ENCODE measurements at places on chromosomes 7 and 10. TPM values are rescaled to one million over a fixed set of nuclear protein-coding genes. Genes with fewer than 3 reads are reported as not detected.
A peak's percentile ranks its signal among the peaks of the same experiment; 100 is the strongest.

Gene NPFFR1
- not detected for total RNA-seq

Gene CC2D2B
- total RNA-seq, result 0.48 TPM

Gene SAMD9L
- 107 TPM for total RNA-seq

DNA sequence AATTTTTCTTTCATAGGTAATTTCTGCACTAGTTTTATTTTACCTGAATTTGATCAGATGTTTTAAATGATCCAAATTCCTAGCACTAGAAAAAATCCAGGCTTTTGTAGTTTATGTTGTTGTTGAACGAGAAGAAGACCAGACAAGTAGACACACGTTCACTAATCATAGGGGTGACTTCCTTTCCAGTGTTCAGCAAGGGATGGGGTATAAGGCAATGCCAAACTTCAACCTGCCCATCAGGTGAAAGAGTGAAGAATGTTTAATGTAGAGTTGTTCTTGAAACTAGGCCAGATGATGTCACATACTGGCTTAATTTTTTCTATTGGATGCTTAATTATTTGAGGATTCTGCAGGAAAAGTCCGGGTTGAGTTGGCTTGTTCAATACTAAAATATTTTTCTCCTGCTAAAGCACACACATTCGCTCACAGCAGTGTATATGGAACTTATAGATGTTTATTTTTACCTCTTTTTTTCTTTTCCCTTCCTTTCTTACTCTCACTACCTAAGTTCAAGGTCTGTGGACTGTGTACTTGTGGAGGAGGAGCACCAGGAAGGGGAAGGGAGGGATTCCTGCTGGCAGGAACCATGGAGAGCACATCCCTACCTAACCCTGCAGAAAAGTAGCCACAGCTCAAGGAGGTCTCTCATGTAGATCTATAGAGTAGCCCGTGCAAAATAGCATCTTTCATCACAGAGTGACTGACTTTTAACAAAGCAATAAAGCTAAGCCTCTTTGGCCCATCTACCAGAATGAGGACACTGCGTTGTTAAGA lies 23.1 kb upstream of the AKR1E2 start:
- H3K27me3 ChIP-seq, result peaks cover 14% of the 10 kb centered on the region
- no peaks in the 10 kb centered on the region for H3K36me3 ChIP-seq
- no peaks in the 10 kb centered on the region for H3K4me1 ChIP-seq
- no peak overlapping the region for H3K4me3 ChIP-seq

DNA sequence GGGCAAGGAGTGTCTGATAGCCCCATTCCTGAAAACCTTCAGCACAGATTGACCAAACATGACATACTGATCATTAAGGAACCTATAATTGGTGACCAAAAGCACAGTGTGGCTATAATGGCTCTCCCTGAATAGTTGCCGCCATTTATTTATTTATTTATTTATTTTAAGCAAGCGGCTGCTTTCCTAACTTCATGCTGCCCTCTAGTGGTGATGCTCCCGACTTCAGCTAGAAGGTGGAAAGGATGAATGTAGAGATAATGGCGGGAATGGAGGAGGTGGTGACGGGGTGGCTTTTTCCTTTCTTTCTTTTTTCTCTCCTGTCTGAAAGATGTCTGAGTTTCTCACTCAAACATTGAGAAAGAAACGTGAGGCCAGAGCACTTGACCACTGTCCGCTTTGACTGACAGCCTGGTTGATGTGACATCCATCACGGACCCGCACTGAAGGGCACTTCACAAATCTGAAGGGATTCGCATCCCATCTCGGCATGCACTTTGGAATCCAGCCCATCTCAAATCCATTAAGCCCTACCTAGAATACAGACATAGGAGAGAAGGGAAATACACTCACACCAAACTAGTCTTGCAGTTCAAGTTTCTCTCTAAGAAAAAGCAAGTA lies 1090.1 kb downstream of the KCNMA1 start:
- H3K27ac ChIP-seq, result no peak overlapping the region
- no peak overlapping the region for H3K4me3 ChIP-seq
- peaks cover 2% of the 10 kb centered on the region for H3K27me3 ChIP-seq
- H3K4me1 ChIP-seq, result no peaks in the 10 kb centered on the region
- no peaks in the 10 kb centered on the region for H3K36me3 ChIP-seq
- peak; percentile 32 for DNase-seq

DNA sequence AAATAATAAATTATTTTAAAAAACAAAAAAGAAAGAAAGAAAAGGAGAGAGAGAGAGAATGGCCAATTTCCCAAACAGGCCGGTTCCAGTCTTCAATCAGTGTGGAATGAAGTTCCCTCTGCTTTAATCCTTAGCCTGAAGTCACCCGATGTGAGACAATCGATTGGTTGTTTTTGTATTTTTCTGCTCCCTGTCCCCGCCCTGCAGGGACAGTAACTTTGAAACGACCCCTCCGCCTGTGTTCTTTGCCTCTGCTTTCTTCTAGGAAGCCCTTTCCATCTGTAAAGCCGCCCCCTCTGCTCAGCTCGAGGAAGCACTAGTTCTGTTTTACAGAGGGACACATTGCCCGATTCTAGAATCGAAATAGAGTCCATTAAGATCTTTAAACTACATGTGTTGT lies 33.4 kb downstream of the FOXL3 start:
- no peaks in the 10 kb centered on the region for H3K36me3 ChIP-seq
- H3K27ac ChIP-seq, result no peak overlapping the region
- peaks cover 2% of the 10 kb centered on the region for H3K27me3 ChIP-seq
- no peak overlapping the region for H3K4me3 ChIP-seq
- no peak for DNase-seq

- H3K27me3 ChIP-seq, result no peaks in the 10 kb centered on the region
- H3K4me3 ChIP-seq, result no peak overlapping the region
- DNase-seq, result no peak
- H3K27ac ChIP-seq, result no peak overlapping the region
Measured at GRCh38 chr7:8629504-8629903, 196.1 kb downstream of the NXPH1 start.

- H3K36me3 ChIP-seq, result peaks cover 32% of the 10 kb centered on the region
- no peak for DNase-seq
- no peak overlapping the region for H3K4me3 ChIP-seq
- peak overlapping the region; percentile 52 for H3K27ac ChIP-seq
- H3K4me1 ChIP-seq, result peaks cover 3% of the 10 kb centered on the region
Measured at GRCh38 chr7:66142996-66143395, 28.3 kb downstream of the CRCP start.

DNA sequence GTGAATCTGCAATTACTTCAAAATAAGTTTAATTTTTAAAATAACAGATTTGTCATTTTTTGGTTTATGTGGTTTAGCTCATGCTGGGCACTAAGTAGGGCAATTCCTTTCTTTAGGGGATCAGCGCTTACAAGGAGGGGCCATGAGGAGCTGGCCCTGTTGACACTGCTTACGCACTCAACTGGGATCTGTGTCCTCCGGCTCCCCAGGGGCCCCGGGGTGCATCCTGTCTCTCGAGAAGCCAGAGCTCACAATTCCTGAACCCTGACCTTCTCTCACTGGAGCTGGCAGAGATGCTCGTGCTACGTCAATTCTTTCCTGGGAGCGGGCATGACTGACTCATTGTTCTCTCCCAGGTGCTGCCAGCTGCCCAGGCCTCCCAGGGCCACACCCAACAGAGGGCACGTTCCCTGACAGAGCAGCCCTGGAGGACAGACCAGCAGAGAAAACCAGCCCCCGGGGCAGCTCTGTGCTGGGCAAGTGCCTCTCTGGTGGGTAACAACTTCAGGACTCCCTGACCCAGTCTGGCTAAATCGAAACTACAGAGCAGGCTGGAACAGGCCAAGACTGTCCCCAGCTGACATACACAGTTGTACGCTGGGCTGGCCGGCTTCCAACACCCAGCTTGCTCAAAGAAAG lies 36.8 kb downstream of the CTBP2 start:
- no peak overlapping the region for H3K27ac ChIP-seq
- H3K36me3 ChIP-seq, result no peaks in the 10 kb centered on the region
- DNase-seq, result no peak

DNA sequence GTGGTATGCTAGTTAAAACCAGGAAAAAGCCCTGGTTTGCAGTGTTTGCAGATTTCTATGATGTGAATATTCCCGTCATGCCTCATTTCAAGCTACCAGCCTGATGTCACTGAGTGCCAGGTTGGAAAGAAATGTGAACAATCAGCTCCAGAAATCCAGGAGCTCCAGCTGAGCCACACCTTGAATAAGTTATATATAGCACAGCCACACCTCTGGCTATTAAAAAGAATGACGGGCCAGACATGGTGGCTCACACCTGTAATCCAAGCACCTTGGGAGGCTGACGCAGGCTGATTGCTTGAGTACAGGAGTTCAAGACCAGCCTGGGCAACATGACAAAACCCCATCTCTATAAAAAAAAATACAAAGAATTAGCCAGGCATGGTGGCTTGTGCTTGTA lies 18.7 kb upstream of the SLF2 start:
- H3K27ac ChIP-seq, result no peak overlapping the region
- H3K4me3 ChIP-seq, result no peak overlapping the region
- peaks cover 65% of the 10 kb centered on the region for H3K27me3 ChIP-seq
- DNase-seq, result no peak
- H3K36me3 ChIP-seq, result no peaks in the 10 kb centered on the region

DNA sequence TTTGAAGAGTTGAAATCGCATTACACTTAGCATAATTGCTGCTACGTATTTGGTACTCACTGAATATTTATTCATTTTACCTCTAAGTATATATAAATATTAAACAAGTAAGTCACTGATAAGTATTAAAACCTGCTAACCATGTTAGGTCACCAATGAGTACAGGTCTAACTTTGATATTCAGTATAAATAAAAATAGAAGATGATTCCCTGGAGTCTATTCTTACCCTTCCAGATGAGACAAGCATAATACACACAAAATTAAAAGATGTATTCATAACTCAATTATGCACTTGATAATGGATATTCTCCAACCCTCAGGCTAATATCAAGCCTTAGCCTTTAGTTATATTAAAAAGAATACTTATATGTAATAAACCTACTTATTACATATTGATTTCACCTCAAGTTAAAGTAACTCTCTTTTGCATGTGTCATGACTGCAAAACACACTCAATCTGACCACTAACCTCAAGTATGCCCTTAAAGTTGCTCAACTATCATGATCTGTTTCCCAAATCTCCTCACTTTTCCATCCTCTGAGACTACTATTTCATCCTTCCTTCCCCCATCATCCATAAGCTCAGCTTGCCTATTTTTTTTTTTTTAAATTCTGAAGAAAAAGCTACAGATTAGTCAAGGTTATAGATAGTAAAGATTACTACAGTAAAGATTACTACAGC lies 46.8 kb downstream of the IPMK start:
- H3K27ac ChIP-seq, result no peak overlapping the region
- H3K27me3 ChIP-seq, result no peaks in the 10 kb centered on the region
- H3K4me1 ChIP-seq, result peaks cover 1% of the 10 kb centered on the region

DNA sequence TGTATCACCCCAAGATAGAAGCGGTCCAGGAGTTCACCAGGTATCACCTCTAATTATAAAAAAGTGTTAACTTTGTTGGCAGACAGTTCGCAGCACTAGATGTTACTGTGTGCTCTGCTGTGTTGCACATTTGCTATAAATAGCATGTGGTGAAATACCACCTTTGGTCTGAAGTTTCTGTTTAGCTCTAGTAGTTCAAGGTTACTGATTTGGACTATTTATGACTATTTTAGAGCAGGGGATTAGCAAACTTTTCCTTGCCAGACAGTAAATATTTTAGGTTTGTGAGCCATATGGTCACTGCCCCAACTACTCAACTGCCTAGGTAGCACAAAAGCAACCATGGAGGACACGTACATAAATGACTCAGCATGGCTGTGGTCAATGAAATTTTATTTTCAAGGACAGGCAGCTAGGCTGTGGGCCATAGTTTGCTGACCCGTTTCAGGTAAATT lies 16.5 kb downstream of the DENND10 start:
- H3K4me1 ChIP-seq, result peaks cover 12% of the 10 kb centered on the region
- no peak for DNase-seq
- H3K27ac ChIP-seq, result peak overlapping the region; percentile 34
- H3K36me3 ChIP-seq, result peaks cover 33% of the 10 kb centered on the region

DNA sequence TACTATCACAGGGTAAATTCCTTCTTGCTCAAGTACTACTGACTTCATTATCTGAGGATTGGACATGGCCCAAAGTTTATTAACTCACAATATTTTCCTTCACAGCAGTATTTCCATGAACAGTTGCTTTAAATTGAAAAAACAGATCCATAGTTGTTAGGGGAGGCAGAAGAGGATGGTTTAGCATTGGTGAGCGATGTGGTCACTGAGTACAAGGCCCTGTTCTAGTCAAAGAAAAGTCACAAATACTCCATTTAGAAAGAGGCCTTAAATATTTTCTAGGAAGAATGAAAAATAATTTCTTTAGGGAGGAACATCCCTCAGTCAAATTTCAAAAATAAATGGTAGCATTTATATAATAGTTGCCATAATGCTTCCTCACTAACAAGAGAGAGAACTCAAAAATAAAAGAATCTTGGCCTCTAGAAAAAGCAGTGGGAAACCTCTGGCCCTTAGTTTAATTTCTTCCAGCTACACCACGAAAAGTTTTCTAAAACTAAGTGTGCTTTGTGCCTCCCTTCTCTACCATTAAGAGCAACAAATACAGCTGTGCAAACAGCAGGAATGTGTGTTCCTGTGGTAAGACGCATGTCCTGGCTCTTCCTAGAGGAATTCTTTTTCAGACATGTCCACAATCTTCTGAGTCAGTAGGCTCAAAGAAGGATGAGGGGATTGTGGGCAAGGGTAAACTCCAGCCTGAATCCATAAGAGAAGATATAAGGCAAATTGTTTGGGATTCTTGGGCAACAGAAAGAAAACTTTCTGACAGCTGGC lies 105.7 kb downstream of the HOXA1 start:
- no peak for DNase-seq
- H3K4me3 ChIP-seq, result no peak overlapping the region
- no peaks in the 10 kb centered on the region for H3K4me1 ChIP-seq
- no peak overlapping the region for H3K27ac ChIP-seq
- H3K27me3 ChIP-seq, result peaks cover 8% of the 10 kb centered on the region
- H3K36me3 ChIP-seq, result no peaks in the 10 kb centered on the region

DNA sequence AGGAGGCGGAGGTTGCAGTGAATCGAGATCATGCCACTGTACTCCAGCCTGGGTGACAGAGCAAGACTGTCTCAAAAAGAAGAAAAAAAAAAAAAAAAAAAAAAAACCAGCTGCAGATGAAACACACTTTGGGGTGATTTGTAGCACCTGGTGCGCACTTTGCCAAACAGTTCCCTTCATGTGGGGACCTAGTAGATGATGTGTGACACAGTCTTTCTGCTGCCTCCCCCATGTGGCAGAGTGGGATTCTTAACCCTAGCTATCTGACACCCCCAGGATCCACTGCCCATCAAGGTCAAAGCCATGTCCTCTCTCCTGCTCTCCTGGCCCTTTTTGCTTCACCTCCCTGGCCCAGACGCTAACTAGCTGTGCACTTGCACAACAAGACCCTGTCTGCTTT lies 52.1 kb upstream of the PDZD8 start:
- H3K36me3 ChIP-seq, result no peaks in the 10 kb centered on the region
- no peaks in the 10 kb centered on the region for H3K4me1 ChIP-seq
- H3K4me3 ChIP-seq, result no peak overlapping the region
- peak overlapping the region; percentile 66 for H3K27ac ChIP-seq

DNA sequence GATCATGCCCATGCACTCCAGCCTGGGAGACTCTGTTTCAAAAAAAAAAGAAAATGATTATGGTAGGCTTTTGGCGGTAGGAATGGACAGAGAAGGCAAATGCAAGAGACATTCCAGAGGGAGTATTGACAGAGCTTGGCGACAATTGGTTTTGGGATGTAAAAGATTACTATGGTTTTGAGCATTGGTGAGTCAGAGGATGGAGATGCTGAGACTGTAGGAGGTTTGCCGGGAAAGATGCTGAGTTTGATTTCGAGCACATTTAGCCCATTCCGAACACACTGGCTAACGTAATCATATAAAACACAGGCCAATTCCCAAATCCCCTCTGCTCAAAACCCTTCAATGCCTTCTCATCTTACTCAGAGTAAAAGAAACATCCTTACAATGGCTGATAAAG lies 161.6 kb upstream of the MKLN1 start:
- no peaks in the 10 kb centered on the region for H3K36me3 ChIP-seq
- peaks cover 3% of the 10 kb centered on the region for H3K27me3 ChIP-seq
- no peak for DNase-seq
- no peaks in the 10 kb centered on the region for H3K4me1 ChIP-seq
- no peak overlapping the region for H3K4me3 ChIP-seq

Data from activated naive CD8-positive, alpha-beta T cell treated with anti-CD3 and anti-CD28 coated beads, Interleukin-2, amount 10 ng/mL, durations not matched to agents 7 days and 5 days (primary cell).